ENCODE measurements at places on chromosomes 2 and 18.

GRCh38 chr2:212539072-212539880 is 674 bp upstream of the ERBB4 start:
- no peak for DNase-seq

- DNase-seq: no peak
Measured at GRCh38 chr18:39693359-39693758, 2127.8 kb upstream of the CELF4 start.

DNA sequence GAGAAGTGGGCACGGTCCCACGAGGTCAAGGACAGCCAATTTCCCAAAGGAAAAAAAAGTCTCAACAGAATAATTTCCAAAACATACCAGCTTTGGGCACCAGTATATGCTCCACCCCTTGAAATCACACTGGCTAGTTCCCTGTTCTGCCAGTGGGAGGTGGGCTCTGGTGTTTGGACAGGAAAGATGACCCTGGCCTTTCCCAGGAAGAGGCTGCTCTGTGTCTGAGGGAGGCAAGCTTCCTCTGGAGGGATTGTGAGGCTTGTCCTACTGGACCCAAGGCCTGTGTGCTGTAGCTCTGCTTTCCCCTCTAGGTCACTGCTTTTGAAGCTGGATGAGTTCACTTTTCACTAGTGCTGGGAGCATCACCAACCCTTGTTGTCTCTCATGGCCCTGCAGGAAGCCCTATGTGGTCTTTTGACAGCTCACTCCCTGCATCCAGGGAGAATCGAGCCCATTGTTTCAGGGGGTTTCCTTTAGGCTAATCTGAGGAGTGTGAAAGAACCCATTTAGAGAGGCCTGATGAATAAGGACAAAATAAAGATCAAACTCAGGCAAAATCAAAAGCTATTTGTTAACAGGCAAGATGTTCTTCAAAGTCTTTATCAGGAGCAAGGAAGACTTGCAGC is 36.3 kb downstream of the CXCR4 start:
- DNase-seq: no peak

GRCh38 chr18:50656841-50657470 is 97.1 kb downstream of the MAPK4 start:
- DNase-seq: no peak

DNA sequence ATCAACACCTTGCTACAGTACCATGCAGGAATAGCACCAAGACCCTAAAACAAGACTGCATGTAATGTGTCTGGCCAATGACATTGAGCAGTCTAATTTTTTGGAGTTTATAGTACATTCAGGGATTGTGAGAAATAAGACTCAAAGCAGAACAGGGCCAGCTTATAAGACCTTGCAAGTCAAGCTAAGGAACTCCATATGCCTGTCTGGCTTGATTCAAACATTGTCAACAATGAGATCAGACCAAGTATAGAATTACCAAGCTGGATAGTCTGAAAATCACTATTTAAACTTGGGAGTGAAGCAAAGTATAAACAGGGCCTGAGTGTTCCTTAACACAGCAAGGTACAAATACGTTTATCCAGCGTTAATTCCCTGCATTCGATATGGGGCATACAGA is 370.9 kb downstream of the CNTNAP5 start:
- DNase-seq: no peak

GRCh38 chr2:104340162-104340561 is 513.8 kb upstream of the POU3F3 start:
- no peak for DNase-seq

- DNase-seq: no peak
Measured at GRCh38 chr18:42882122-42882521, 233.4 kb downstream of the RIT2 start.

GRCh38 chr2:96142217-96143113 is 2.8 kb downstream of the DUSP2 start:
- no peak for DNase-seq

DNA sequence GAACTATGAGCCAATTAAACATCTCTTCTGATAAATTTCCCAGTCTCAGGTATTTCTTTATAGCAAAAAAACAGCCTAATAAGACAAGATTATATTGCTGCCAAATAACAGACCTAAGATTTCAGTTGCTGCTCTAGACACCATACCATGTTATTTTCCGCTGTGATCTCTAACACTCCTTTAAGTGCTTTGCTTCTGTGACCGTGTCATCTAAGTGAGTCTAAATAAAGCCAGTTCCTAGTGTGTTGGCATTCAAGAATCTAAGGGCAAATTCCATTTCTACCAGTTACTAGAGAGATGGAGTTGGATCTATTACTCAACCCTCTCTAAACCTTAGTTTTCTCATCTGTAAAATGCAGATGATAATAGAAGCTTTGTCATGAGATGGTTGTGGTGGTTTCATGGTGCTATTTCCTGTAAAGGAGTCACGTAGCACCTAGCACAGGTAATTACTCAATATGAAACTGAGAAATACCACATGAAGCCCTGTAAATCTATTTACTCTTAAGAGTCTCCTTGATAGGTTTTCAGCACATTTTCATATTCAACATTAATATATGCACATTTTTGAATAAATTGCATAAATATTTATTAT is 40.5 kb downstream of the SPHKAP start:
- DNase-seq: no peak

GRCh38 chr2:231597014-231597611 is 4.4 kb downstream of the TEX44 start:
- DNase-seq: peak; percentile 54

GRCh38 chr2:70141902-70142589 is 48.8 kb downstream of the C2orf42 start:
- DNase-seq: no peak

DNA sequence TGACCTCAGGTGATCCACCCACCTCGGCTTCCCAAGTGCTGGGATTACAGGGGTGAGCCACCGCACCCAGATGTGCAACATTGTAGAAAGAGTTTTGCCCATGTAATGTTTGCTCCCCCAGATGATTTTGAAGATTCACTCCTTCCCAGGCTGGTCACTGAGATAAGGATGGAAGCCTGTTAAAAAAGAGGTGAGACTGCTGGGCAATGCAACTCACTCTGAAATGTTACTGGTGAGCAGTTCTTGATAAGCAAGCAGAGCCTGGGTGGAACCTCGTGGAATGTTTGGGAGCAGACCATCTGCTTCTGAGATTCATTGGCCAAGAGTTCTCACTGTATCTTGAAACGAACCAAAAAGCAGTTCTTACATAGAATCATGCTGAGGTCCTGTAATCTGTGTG is 19.7 kb downstream of the GRP start:
- no peak for DNase-seq

- no peak for DNase-seq
Measured at GRCh38 chr18:59238385-59238784, 18.4 kb downstream of the GRP start.

DNA sequence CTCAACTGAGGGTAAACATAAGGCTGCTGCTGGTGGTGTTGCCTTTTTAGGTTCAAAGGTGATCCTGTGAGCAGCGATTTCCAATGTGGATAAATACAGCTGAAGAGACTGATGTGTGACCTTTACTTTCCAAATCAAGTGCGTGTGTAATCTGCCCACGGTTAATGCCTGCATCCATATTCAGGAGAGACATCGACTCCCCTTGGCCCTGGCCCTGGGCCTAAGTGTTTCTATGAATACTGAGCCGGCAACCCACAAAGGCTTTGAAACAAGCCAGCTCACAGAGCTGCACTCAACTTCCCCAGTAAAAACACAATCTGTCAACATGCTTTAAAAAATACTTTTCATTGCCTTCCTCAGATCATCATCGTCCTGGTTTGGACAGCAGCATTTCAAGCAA is 1026.6 kb downstream of the TMEM182 start:
- no peak for DNase-seq

GRCh38 chr18:28095041-28095440 is 81.9 kb downstream of the CDH2 start:
- DNase-seq: no peak

GRCh38 chr2:102041351-102041750 is 49.6 kb downstream of the IL1R2 start:
- no peak for DNase-seq

GRCh38 chr2:39780825-39781600 is 2.0 kb upstream of the THUMPD2 start:
- no peak for DNase-seq

DNA sequence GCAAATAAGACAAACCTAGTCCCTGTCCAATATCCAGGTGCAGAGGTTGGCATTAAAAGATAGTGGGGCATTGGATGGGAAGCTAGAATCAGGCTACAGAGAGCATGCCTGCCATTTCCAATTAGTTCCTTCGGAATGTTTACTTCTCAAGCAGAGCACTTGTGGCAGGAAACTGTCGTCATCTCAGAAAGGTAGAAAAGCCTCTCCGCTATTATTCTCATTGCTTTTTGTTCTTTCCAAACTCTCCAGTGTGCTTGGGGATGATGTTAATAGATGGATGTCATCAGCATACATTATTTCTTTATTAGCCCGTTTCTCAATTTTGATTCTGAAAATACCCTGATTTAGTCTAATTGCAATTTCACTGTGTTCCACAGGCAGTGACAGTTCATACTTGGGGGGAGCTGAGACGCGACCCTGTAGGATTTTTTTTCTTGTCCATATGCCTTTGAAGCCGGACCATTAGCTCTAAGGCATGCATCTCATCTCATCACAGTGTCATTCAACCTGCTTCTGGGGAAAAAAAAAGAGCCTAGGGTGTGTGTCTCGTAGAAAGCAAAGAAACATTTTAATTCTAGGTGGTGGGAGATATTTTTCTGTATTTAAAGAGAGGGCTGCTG is 7.7 kb downstream of the ASB18 start:
- no peak for DNase-seq

DNA sequence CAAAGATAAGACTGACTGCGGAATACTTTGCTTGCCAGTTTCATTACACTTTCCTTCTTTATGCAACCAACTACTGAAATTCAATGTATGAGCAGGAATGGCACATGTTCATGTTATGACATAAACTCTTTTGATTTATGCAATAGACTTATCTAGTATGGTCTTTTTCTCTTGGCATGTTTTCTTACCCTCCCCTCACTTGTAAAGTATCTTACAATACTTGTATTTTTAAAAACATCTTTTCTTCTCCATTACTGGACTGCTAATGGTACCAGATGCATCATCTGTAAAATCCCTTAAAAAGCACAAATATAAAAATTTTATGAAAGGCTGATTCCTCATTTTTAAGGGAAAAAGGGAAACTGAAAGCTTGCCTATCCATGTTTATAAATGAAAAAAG is 373.8 kb downstream of the ZEB2 start:
- DNase-seq: no peak

GRCh38 chr2:54402350-54402749 is 53.8 kb upstream of the SPTBN1 start:
- no peak for DNase-seq

DNA sequence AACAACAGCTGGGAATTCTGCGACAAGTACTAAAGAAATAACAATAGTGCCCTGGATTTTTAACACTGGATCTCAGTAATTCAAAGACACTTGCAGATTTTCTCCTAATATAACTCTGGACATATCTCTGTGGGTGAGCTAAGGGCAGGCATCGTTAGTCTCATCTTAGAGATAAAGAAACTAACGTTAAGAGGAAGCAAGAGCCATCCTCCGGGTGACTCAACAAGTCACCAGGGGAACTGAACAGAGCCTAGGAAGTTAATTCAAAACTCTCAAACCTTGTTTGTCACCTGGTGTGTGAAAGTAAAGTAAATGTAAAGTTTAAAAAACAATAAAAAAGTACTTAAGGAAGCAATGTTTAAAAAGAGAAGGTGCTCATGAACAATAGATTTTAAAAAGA is 41.6 kb upstream of the NRP2 start:
- no peak for DNase-seq

- DNase-seq: no peak
Measured at GRCh38 chr2:27071990-27072830, 756 bp upstream of the OST4 start.

DNA sequence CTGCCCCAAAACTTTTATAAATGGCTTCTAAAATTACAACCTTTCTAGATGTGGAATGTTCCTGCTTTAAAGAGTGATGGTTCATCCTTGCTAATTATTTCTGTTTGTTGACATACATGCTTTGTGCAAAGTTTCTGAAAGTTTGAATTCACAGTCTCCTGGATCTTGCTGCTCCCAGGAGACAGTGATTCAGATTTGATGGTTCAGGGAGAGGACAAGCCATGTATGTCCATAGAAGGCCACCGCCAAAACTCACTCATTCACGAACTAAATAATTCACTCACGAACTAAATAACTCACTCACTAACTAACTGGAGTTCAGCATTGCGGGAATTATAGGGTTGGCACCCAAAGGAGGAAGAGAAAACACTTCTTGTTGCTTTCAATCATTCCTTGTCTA is 416.5 kb upstream of the ZEB2 start:
- no peak for DNase-seq

- no peak for DNase-seq
Measured at GRCh38 chr2:117956036-117956796, 57.7 kb downstream of the CCDC93 start.

DNA sequence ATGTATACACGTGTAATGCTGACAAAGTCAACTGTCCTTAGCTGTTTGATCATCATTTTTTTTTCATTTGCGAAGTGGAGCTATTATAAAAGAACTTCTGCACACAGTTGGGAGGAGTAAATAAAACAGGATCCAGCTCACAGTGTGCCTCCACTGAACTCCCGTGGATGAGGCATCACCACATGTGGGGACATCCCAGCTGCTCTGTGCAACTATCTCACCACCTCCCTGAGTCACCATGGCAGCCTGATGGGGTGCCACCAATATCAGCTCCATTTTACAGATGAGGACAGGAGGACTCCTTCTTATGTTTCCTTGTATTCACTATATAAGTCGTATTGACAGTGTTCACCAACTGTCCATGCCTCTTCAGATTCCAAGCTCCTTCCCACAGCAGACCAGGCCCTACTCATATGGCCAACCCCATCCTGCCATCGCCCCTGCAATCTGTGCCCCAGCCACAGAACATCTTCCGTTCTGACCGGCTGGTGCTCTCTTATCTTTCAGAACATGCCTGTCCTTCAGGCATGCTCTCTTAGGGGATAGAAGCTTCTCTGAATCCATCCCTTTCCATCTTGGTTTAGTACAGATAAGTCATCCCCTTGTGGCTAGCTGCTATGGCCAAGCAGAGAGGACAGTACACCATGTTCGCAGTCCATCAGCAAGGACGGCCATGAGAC is 288.1 kb downstream of the RNF144A start:
- DNase-seq: no peak

GRCh38 chr2:130826419-130826818 is 10.3 kb upstream of the ARHGEF4 start:
- no peak for DNase-seq

- no peak for DNase-seq
Measured at GRCh38 chr2:236919209-236919608, 166.5 kb upstream of the COPS8 start.

All from SIG-M5 (cell line).